ENCODE measurements at places on chromosomes 13 and 19.

DNA sequence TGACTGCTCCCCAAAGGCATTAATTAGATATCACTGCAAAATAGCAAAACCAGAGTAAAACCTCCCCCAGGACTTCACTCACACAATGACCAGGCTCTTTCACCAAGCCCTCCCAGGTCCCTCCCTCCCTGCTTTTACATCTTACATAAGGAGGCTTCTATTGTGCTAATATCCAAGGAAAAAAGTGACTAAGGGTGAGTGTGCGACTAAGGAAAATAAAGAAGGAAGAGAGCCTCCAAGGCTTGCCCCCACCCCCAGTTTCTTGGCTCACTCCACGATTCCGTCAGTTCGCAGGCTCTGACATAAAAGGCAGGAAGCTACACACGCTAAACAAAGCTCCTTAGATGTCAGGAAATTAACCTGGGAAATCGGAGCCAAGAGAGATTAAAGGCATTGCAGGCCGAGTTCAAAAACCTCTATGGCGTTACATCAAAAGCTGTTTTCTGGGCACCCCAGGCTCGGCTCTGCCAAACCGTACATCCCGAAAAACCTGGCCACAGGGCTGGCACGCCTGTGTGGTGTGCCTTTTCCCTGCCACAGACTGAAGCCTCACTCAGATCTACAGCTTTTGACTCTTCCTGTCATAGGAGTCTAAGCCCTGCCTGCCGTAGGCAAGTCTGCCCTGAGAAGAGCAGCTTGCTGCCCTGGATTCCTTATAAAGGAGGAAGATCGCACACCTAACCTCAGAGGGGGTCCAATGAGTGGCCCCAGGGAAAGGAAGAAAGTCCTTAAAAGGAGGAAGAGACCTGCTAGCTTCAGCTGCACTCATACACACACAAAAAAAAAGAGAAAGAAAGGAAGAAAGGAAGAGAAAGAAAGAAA lies 67.0 kb upstream of the SERP2 start:
- no peak for DNase-seq

DNA sequence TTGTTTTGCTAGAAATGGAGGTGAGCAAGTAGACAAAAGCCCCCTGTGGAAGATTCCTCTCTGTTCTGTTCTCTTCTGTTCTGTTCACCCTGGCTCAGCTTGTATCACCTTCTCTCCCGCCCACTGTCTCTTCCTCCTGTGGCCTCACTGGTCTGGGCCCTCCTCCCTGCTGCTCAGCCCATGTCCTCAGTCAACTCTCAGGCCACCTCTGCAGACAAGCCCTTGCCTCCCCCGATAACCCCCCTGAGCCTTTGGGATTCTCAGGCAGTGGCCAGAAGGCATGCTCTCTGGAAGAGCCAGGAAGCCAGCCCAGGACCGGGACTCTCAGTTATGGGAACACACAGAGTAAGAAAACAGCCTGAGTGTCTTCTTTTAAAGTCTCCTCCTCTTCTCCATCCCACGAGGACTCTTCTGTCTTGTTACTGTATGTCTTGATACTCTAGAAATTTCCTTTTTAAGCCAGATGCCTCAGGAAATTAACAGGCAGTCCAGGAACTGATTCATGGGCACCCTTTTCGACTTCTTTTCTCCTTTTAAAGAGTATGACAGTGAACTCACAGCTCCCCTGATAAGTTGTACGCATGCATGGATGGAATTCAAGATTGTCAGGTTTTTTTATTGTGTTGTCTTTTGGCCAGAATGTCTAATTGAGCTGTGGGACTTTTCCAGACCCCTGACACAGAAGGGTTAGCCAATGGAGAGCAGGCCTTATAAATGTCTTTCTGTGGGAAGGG lies 33.7 kb downstream of the SHISA2 start:
- DNase-seq, result no peak

DNA sequence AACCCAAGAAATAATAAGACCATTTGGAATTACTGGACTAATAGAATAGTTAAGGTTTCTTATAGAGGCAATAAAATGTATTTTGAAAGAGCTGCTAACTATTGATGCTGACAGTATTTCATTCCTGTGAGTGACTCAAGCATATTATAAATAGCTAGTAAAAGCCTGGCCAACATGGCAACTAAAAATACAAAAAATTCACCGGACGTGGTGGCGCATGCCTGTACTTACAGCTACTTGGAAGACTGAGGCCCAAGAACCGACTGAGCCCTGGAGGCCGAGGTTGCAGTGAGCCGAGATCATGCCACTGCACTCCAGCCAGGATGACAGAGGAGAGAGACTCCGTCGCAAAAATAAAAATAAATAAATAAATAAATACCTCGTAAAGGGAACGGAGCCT lies 5.4 kb upstream of the ICAM3 start:
- DNase-seq, result no peak

DNA sequence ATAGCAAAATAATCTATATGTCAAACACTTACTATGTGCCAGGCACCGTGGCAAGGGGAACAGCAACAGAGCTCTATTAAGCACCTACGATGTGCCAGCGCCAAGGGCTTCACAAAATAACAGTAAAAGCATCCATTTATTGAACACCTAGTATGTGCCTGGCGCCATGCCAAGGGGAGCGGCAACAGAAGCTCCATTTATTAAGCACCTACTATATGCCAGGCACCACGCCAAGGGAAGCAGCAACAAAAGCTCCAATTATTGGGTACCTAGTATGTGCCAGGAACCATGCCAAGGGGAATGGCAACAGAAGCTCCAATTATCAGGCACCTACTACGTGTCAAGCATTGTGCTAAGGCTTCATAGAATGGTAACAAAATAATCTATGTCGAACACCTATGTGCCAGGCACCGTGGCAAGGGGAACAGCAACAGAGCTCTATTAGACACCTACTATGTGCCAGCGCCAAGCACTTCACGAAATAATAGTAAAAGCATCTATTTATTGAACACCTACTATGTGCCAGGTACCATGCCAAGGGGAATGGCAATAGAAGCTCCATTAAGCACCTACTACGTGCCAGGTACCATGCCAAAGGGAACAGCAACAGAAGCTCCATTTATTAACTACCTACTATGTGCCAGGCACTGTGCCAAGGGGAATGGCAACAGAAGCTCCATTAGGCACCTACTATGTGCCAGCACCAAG lies 107.7 kb downstream of the PTPRS start:
- DNase-seq, result no peak

DNA sequence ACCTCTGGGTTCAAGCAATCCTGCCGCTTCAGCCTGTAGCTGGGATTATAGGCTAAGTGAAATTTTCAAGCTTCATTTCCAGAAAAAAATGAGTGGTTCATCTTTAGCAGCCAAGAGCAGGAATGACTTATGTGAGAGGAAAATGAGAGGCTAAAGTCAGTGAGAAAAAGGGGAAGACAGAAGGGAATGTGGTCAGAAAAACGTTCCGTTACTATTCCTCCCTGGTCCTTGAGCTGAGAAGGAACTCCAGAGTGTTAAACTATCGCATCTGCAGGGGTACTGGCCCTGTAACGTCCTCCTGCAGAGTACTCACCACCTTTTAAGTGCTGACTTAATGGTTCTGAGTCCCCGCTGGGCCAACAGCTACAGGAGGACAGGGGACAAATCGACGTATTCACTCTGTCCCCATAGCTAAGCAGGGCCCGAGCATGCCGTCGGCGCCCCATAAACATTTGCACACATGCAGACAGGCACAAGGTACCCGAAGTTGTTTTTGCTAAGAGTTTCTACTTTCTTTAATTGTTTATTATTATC lies 88.1 kb downstream of the FLT1 start:
- DNase-seq, result no peak

GRCh38 chr13:94444826-94445225 lies 34.7 kb downstream of the DCT start:
- no peak for DNase-seq

DNA sequence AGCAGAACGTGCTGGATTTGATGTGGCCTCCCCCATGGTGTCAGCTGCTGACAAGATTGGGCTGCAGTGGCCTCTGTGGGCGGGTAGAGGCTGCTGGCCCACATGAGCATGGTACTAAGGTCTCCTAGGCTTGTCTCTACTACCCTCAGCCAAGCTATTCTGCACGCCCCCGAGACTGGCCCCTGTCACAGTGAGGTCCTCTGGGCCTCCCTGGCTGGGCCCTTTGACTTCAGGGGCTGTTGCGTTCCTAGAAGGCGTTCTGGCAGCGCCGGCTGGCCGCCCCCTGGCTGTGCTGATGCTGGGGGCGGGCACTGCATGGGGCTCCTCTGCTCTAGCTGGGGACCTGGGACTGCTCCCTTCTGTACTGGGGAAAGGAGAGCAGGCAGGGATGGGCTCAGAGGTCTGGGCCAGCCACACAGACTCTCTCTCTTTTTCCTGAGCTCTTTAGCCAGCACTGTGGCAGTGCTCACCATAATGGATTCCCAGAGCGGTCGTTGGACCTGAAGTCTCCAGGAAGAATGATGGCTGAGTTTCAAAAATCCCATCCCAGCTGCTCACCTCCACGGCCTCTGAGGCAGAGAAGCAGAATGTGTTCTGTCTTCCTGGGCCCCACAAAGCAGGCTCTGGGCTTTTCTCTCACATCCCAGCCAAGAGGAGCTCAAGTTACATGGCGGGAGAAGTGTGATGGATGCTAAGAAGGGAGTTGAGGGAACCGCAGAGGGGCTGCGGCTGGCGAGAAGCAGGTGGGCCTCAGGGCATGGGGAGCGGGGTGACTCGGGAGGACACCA lies 32.3 kb downstream of the TSSK6 start:
- no peak for DNase-seq

DNA sequence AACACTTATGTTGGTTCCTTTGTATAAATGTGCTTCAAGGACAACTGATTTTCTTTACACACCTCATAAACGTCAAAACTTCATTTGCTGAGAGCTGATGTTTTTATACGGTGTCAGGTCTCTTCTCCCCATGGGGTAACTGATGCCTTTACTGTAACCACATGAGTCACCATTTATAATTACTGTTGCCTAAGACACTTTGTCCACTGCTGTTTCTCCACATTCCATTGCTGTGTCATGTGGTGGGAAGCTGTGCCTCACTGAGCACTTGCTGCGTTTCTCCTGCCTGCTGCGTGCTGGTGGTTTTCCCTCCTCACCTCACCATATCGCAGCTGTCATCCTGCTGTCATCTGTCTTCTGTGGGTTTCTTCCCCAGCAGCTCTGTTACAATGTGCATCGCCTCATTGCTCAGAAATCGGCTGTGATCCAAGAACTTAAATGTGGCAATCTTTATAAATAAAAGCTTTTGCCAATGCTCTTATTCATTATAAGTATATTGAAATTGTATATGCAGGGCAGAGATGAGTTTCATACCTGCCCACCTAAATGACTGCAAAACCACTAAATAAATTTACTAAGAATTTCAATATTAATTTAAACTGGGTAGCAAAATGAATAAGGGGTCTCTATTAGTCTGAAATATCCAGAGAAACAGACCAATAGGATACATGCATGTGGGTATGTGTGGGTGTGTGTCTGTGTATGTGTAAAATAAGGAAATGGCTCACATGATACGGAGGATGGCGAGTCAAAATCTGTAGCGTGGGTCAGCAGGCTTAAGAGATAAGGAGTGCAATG lies 547.0 kb upstream of the SLITRK5 start:
- no peak for DNase-seq

- DNase-seq, result peak; percentile 66
Measured at GRCh38 chr19:7925171-7925851, 624 bp downstream of the CTXN1 start.

GRCh38 chr13:73765651-73766384 lies 368.4 kb downstream of the KLF12 start:
- peak; percentile 58 for DNase-seq

DNA sequence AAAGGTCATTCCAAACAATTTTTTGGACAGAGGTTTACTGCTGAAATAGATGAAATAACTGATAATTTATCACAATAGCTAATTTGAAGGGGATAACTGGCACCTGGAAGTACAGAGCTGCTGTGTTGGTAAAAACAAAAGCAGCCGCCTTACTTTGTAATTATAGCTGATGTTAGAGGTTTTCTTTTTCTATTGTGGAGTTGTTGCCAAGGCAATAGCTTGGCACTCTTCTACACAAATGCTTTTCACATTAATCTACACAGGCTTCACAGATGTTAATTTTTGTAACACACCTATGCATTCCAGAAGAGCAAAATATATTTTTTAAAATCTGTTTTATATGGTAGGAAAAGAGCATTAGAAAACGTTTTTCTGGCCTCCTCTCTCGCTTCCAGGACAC lies 56.9 kb downstream of the LACC1 start:
- no peak for DNase-seq

- no peak for DNase-seq
Measured at GRCh38 chr19:12287958-12288500, 6.7 kb downstream of the ZNF44 start.

DNA sequence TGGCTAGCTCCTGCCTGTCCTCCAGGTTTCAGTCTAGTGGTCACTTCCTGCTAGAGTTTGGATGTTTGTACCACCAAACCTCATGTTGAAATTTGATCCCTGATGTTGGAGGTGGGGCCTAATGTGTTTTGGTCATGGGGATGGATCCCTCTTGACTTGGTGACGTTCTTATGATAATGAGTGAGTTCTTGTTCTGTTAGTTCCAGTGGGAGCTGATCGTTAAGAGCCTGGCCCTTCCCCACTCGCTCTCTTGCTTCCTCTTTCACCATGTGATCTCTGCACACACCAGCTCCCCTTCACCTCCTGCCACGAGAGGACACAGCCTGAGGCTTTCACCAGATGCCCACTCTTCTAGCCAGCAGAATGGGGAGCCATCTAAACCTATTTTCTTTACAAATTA lies 86.8 kb upstream of the SCEL start:
- no peak for DNase-seq

DNA sequence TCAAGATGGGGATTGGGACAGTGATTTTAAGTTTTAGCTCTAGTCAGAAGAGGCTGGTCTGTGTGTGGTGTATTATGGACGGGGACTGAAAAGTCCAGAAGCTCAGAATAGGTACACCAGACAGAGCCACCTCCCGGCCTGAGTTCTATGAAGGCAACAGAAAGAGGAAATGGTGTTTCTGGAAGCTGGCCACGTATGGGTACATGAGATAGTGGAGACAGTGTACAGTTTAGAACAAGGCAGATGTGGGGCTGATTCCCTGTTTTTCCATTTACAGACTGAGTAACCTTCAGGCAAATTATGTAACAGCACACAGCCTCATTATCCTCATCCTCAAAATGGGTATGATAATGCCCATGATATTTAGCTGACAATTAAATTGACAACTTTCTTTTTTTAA lies 1.3 kb downstream of the ZNF175 start:
- no peak for DNase-seq

DNA sequence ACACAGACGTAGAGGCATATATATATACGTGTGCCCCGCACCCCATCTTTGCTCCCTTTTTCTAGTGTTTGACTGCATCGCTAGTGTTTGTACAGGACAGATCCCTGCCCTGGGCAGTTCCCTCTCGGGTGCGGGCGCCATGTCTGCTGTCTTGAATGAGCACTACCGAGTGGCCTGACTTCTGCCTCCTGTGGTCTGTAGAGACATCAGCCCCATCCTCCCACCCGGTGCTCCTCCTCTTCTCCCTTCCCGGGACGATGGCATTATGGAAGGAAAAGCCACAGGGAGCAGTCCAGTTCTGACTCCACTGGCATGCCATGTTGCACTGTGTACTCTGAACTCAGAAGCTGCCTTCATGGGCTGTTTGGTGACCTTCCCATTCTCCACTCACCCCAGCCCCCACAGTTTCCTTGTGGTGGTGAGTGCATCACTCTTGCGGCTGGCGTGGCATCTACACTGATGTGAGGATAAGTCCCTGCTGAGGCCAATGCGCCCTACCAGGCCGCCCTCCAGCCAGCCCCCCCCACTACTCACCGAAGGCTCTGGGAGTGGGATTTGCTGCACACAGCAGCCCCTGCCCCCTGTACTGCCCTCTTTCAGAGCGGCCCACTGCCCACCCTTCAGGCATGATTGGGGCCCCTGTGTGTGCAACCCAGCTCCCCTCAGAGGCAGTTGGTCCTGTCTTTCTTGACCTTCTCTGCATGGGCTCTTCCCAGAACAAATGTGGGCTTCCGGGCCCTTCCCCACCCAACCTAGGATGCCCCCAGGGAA lies 25.2 kb downstream of the TDRD12 start:
- no peak for DNase-seq
